ENCODE measurements at places on chromosomes 16 and 17.
A peak's percentile ranks its signal among the peaks of the same experiment; 100 is the strongest.

GRCh38 chr16:56252835-56253234 is 61.5 kb downstream of the GNAO1 start:
- no peak for DNase-seq

DNA sequence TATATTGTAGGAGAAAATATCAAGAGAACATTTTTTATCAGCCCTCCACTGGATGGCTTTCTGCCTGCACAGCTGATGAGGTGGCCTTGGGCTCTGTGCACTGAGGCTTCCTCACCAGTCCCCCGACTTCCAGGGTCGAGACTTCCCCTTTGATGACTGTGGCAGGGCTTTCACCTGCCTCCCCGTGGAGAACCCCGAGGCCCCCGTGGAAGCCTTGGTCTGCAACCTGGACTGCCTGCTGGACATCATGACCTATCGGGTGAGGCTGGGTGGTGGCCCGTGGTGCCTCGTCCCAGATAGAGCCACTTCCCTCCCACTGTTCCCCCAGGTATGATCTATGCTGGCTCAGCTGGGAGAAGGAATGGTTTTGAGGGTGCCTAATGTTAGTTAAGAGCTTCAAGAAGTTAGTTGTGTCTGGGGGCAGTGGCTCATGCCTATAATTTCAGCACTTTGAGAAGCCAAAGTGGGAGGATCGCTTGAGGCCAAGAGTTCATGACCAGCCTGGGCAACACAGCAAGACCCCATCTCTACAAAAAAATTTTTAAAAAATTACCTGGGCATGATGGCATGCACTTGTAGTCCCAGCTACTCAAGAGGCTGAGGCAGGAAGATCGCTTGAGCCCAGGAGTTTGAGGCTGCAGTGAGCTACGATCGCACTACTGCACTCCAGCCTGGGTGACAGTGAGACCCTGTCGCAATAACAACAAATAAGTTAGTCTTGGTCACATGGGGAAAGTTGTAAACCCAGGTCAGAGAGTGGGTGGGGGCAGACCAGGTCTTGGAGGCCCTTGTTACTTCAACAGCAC is 11.8 kb downstream of the FCSK start:
- DNase-seq = no peak

- DNase-seq = no peak
These were observed 16.5 kb upstream of the EEF2K start for GRCh38 chr16:22189473-22190080.

- DNase-seq = no peak
These were observed 5.1 kb downstream of the GALNS start for GRCh38 chr16:88851616-88852015.

DNA sequence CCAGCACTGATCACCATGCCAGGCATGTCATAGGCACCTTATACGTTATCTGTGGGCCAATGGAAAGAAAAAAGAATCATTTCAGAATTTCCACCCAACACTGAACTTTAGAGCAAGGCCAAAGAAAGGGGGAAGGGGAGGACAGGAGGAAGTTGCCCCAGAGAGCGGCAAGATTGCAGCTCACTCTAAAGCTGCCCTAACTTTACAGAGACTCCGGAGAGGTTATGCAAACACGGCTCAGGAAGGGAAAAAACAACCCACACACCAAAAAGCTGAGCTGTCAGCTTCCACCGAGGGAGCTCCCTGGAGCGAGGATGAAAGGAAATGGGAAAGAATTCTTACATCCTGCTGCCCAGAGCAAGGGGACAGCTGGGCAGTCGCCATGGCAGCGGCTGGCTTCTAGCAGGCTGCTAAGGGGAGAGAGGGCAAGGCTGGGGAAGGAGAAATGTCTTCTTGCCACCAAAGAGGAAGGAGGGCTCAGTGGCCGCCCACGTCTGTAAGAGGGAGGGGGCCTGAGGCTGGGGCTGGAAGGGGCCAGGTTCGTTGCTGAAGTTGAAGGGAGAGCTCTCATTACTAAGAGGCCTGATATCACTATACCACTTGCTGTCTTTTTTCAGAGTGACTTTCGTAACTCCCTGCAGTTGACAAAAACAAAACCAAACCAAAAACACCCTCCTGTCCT is 18.2 kb downstream of the COTL1 start:
- DNase-seq = peak; percentile 95

- no peak for DNase-seq
These were observed 25.1 kb upstream of the MMD start for GRCh38 chr17:55446581-55447205.

DNA sequence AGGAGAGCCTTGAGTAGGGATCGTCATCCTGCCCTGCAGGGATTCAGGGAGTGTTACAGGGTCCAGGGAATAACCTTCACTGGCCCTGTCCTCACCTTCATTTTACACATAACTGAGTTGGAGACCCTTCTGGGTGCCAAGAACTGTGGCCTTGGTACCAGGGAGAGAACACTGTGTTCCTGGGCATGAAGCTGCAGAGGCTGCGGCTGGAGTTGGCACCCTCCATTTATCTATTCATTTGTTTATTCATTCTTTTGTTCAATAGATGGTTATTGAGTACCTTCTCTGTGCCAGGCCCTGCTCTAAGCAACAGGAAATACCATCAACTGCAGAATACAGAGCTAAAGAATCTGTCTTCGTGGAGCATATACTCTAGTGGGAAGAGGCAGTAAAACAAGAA is 6.7 kb downstream of the ABCC3 start:
- no peak for DNase-seq

DNA sequence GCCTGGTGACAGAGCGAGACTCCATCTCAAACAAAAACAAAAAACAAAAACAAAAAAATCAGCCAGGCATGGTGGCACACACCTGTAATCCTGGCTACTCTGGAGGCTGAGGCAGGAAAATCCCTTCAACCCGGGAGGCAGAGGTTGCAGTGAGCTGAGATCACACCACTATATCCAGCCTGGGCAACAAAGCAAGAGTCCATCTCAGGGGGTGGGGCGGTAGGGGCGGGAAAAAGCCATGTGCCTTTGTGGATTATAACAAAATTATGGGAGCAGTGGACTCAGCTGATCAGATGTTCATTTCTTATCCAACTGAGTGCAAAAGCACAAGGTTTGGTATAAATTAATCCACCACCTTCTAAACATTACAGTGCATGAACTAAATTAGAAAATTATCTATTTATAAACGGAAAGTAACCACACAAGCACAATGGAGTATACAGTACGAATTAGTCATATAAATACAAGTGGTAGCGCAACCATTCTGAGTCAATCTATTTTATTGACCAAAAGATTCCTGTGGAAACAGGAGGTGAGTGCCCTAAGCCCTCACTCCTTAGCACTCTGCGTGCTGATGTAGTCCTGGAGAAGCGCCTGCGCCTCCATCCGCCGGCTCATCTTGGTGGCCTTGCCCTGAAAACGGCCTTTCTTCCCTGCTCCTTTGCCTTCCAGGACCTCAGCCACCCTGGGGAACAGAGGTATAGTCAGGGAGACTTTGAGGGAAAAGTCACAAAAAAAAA is 14.0 kb downstream of the AARSD1 start:
- DNase-seq = no peak

DNA sequence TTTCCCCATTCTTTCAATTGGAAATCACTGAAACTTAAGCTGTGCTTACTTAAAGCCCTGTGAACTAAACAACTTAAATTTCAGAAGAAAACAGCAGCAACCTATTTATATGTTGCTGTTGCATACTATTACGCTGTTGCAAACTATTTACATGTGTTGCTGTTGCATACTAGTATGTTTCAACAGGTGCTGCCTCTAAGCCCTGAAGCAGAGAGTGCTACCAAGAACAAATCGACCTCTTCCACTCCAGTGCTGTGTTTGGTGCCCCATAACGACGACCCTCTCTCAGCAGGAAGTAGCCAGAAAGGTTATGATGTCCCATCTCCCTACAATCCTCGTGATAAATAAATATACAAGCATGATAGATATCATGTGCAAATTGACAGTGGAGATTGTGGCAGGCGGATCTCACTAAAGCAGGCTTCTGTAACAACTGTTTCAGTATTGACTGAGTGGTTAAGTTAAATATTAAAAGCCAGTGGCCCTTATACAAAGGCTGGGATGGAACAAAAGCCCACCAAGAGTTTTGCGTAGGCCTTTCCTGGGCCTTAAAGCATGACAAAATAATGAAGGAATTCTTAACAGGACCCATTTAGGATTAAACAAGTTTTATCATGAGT is 5.7 kb upstream of the SCPEP1 start:
- no peak for DNase-seq

DNA sequence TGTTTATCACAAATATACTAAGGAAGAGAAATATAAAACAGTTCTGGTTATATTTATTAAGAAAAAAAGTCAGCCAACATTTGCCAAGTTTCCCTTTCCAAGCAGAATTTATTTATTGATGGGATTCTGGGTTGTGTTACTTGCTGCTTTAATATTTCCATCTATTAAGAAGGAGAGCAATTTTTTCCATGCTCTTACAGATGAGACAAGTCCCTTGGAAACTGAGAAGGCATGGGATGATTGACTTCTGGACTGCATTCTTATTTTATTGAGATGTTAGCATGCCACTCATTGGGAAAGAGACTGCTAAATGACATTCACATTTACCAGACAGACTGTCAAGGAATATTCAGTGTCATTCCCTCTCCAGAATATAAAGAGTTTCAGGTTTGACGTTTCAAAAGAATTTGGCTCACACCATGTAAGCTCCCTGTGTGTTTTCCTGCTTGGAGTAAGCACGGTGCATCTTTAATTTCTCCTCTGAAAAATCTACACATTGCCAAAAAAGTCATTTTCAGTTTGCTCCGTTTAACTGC is 1565.2 kb upstream of the GOT2 start:
- DNase-seq = no peak

DNA sequence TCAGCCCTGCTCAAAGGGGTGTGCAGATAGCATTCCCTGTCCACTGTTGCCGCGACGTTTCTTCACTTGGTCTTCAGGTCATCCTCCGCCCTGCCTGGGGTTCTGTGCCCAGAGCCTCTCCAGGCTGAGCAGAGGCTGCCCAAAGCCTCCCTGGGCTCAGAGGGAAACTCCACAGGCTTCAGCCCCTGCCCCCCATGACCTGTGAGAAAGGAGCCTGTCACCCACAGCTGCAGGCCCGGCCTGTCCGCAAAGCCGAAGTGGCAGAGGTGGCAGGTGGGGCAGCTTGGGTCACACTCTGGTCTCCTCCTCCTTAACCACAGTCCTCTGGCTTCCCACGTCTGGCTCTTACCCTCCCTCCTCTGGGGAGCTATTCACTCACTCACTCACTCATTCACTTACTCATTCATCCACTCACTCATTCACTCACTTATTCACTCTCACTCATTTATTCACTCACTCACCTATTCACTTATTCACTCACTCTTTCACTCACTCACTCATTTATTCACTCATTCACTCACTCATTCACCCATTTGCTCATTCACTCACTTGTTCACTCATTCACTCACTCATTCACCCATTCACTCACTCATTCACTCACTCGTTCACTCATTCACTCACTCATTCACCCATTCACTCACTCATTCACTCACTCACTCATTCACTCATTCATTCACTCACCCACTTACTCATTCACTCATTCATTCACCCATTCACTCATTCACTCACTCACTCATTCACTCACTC is 7.1 kb upstream of the CPSF4L start:
- no peak for DNase-seq

DNA sequence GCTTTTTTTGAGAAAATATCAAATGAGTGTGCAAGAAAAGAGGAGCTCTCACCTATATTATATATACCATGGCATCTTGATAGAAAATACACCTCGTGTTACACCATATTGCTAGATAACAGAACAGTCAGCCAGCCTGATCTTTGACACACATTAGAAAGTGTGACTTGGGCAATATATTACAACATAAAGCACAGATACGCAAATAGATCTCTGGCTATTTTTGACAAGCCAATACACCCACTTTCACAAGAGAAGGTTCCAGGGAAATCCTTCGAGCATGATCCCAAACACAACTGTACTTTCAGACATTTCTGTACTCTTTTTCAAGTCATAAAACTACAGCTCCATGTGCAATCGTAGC is 9.4 kb downstream of the GGA2 start:
- DNase-seq = no peak

- DNase-seq = peak; percentile 85
These were observed 3.4 kb downstream of the MIF4GD start for GRCh38 chr17:75267411-75268232.

DNA sequence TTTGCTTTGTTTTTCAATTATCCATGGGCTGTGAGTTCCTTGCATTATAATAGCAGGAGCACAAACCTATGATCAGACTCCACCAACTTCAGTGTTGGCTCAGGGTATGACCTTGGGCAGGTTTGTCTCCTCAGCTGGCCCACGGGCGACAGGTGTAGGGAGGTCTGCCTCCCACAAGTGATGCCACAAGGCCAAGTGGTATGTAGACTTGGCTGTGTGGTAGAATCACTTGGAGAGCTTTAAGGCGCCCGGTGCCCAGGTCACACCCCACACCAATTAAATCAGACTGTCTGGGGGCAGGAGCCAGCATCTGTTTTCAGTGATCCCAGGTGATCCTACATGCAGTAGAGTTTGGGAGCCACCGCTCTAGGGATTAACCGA is 153.4 kb downstream of the CLEC16A start:
- no peak for DNase-seq

DNA sequence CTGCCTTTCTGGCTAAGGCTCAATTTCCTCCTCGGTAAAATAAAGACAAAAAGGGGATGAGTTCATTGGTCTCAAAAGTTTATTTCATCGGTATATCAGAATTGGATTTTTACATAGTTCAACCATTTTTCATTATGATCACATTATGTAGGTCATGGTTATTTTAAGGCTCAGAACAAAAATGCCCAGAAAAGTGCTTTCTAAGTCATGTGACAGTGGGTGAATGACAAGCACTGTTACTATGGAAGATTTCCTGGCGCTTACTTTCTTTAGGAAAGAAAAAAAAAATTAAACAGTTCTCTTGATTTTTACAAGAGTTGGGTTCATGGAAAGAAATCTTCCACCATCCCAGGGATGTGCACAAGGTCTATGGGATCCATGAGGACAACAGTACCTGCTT is 117.9 kb upstream of the CES5A start:
- no peak for DNase-seq

- DNase-seq = peak; percentile 77
These were observed at the start of gene FAM83G for GRCh38 chr17:19004421-19005136. FAM83G (minus strand) TSS chr17:19004764; CDS start chr17:19004041, 723 bp downstream.

- no peak for DNase-seq
These were observed 41.5 kb downstream of the LDHD start for GRCh38 chr16:75074920-75075687.

DNA sequence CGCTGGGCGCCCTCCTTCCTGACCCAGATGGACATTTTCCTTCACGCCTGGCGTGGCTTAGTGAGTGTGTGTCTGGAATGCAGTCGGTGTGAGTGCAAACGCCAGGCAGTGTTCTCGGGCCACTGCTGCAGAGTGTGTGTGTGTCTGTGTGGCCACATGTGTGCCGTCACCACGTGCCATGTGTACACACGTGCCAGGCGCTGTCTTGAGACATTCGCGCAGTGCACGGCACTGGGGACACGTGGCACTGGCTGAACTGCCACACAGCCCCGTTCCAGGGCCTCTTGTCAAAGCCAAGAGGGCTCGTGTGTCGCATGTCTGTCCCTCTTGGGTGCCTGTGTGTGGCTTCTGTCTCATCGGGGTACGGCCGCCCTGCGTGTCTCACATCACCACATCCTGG is 28.8 kb downstream of the MAPK8IP3 start:
- DNase-seq = no peak

Data from mesendoderm (in vitro differentiated cells).